Stimulated activated CD8-positive, alpha-beta memory T cell treated with anti-CD3 and anti-CD28 coated beads, Interleukin-7, amount 100 ng/mL, for 1 hour (primary cell): ENCODE measurements at places on chromosomes 7 and 10.

GRCh38 chr7:106423821-106424475 lies 139.2 kb upstream of the NAMPT start:
- DNase-seq: no peak

DNA sequence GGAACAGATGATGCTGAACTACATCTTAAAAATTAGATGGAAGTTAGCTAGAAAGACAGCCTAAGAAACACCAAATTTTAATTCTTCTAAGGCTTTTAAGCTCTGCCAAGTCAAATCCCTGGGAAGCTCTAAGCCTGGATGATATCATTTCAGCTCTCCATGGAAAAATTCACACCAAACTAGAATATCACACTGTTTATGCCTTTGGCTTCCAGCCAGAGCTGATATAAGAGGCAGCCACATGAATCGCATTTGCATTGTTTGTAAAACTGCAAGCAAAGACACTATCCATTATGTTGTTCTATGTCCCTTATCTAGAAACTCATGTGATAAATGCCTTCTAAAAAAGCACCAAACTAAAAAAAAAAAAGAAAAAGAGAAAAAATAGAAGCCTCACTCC lies 430.4 kb downstream of the GRID1 start:
- no peak for DNase-seq

GRCh38 chr10:102801496-102801895 lies 35.7 kb downstream of the CYP17A1 start:
- no peak for DNase-seq

- no peak for DNase-seq
Measured at GRCh38 chr10:101935431-101935830, 91.8 kb upstream of the KCNIP2 start.

DNA sequence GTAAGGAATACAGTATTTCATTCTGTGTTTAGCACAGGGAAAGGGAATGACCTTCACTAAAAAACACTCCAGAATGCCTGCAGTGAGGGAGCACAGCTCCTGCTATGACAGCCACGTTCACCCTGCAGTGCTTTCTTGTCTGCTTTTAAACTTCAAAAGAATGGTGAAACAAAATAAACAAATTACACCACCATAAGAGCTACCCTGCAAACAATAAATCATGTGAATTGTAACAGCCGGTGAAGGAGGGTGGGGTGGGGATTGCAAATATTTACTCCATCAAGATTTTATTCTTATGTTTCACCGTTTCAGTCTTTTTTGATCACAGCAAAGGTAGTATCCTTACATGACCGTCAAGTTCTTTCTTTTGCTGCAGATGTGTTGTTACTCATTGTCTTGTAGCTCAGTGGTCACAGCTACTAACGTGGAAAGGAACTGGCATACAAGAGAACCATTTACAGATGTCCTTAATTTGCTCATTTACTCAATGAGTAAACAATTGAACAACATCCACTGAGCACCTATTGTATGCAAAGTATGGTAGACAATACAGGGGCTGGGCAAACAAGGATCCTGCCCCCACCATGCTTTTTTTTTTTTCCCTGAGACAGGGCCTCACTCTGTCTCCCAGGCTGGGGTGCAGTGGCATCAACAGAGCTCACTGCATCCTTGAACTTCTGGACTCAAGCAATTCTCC lies 4.1 kb upstream of the CHN2 start:
- no peak for DNase-seq

GRCh38 chr10:71995449-71995848 lies 31.3 kb downstream of the CHST3 start:
- DNase-seq: no peak

DNA sequence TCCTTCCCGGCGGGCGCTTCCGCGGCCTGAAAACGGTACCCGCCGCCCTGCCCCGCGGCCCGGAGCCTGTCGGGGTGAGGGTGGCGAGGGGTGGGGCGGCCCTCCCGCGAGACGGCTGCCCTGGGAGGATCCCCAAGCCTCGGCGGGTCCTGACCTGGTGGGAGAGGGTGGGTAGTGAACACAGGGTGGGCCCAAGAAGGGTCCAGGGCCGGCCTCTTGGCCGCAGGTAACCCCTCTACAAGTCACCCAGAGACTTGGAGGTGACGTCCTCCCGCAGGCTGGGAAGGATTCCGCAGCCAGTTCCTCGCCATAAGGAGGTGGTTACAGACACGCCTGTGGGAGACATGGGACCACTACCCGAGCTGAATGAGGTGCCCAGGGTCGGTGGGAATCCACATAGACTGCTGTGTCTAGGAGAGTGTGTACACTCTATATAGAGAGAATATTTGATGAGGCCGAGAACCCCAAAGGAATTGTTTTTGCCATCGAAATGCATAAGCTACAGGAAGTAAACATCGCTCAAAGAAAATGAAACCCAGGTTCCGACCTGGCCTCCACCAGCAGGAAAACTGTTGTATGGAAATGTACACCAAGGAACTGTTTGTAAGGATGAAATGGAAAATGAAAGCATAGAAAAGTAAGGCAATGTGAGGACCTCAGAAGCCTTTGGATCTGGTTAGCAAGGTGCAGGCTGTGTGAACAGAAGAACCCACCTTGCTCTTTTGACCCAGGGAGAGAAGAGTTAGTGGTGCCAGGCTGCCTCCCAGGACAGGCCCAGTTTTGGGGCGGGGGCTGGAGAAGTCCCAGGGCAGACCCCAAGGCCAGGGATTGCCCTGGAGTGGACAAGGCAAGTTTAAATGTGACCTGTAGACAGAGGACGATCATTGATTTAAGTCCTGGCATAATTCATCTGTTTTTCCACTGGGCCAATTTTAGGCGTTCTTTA lies 659 bp downstream of the OPTN start:
- DNase-seq: no peak

DNA sequence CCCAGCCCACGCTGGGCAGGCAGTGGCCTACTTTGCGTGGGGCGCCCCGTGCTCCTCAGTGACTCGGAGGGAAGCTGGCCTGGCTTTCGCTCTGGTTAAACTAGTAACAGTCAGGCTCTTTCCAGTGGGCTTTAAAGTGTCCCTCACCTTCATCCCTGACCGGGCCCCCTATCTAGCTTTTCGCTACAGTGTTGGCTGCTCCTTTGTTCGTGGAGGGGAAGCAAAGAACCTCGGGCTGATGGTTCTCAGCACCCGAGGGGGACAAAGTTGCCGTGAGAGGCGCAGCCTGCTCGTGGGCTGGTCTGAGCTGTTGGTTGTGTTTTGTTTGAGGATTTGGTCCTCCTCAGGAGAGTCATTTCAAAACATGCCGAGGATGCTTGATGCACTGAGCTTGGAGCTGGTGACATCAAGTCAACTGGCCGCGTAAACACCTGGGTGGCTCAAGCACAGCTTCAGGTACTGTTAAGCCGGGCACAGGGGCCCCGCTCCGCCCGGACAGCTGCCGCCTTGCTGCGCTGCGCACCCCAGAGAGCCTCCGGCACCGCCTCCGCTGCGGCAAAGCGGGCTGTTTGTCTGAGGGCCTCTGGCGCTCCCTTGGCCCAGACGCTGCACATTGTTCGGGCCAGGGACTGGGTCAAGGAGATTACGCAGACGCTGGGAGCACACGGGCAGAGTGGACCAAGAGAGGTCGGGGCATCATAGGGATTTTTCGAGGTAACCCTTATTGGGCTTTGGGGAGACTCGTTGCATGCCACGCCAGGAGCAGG lies 1.6 kb downstream of the DLX6 start:
- no peak for DNase-seq

DNA sequence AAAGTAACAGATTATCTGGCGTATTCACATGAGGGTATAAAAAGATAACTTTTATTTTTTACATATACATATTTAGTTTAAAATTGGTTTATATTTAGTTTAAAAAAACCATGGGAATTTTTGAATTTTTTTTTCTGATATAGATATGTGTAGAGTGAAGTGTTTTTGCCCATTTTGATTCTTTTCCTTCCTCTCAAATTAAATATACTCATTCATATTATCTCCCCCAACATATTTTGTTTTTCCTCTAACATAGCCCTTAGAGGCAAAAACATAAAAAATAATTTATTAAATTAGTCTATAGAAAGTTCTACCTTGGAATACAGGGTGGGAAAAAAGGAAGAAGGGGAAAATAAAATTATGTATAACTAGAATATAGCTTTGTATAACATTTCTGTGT lies 137.7 kb downstream of the CPED1 start:
- DNase-seq: no peak

GRCh38 chr7:1099637-1100036 lies 11.7 kb downstream of the GPER1 start:
- DNase-seq: no peak

GRCh38 chr10:91785830-91786229 lies 12.4 kb upstream of the TNKS2 start:
- DNase-seq: no peak

- DNase-seq: no peak
Measured at GRCh38 chr7:39896840-39897239, 53.2 kb upstream of the CDK13 start.

DNA sequence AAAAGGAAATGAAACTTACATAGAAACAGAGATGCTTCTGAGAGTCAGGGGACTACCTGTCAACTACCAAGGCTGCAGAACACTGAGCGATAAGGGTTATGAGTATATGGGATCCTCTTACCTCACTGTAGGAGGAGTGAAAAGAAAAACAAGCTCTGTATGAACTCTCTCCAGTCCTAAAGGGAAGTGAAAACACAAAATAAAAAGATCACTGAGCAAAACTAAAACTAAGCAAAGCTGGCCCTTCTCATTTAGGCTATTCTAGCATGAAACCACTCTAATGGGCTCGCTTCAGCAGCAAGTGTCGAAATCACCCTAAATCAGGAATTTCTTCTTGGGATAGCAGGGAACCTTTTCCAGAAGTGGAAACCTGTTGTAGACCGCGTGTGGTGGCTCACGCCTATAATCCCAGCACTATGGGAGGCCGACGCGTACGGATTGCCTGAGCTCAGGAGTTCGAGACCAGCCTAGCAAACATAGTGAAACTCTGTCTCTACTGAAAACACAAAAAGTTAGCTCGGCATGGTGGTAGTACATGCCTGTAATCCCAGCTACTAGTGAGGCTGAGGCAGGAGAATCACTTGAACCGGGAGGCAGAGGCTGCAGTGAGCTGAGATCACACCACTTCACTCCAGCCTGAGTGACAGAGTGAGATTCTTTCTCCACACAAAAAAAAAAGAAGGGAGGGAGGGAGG lies 27.0 kb downstream of the DCLRE1C start:
- DNase-seq: no peak

GRCh38 chr7:112504093-112504695 lies 23.4 kb downstream of the LSMEM1 start:
- DNase-seq: no peak

DNA sequence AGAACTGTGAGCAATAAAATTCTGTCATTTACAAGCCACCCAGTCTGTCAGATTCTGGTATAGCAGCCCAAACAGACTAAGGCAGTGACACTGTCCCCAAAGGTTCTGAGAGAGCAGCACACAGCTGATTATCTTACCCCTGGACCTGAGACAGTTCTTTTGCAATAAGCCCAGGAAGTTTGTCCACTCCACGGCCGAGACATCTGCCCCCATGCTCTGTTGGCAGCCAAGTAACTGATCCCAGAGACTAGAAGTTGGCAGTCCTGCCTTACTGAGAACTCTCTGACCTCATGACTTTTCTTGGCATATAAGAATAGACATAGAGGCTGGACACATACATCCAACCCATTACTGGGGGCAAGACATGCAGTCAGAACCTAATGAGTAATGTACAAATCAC lies 243.0 kb upstream of the GRB10 start:
- no peak for DNase-seq

- DNase-seq: no peak
Measured at GRCh38 chr7:135501402-135501801, 8.5 kb downstream of the CNOT4 start.

- DNase-seq: no peak
Measured at GRCh38 chr7:16667355-16667754, 21.4 kb downstream of the BZW2 start.

DNA sequence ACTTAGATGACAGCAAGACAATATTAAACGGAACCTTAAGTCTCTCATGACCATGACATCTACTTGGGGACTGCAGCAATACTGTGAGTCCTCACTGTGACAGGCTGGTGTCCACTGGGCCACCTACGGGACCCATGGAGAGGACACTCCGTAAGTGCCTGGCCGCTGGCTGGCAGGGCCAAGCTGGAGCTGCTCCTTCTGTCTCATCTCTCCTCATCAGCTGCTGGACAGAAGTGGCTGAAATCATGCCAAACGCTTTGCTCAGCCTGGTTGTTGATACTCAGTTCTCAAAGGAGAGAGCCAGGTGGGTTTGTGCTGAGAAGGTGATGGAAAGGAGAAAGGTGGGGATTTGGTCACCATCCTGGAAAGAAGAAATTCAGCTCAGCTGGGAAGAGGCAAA lies 33.3 kb downstream of the AFAP1L2 start:
- DNase-seq: no peak

- no peak for DNase-seq
Measured at GRCh38 chr7:88967432-88967831, 171.9 kb upstream of the TEX47 start.

DNA sequence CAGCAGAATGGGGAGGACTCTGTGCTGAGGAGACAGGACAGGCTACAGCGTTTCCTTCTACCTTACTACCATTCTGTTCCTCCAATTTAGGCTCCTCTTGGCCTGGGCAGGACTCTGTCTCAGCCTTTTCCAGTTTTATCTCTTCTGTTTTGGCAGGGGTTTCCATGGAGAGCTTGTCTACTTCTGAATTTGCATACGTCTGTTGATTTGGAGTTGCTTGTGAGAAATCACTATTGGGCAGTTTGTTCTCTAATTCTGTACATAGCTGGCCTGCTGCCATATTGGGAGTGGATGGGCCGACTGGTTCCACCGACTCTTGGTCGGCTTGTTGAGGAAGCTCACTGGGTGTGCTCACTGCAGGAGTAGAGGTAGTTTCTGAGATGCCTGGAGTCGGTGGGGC lies 136.8 kb downstream of the GALNT11 start:
- no peak for DNase-seq

DNA sequence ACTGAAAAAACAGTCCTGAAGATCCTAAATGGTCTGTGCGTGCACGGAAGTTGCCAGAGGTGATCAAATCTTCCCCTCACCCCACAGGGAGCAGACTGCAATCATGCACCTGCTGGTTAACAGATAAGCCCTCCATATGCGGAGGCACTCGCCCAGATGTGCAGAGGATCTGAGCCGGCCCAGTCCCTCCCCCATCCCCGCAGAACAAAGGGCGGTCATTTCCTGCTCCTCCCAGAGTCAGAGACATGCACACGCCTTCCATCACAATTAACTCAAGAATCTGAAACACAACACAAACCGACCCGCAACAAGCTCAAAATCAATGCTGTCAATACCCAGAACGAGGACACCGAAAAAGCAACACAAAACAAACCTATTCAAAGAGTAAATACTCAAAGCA lies 24.2 kb downstream of the CRTAC1 start:
- no peak for DNase-seq

- DNase-seq: no peak
Measured at GRCh38 chr7:41730668-41731067, 27.8 kb upstream of the INHBA start.
